ENCODE measurements at places on chromosomes 6 and 20. TPM values are rescaled to one million over a fixed set of nuclear protein-coding genes. Genes with fewer than 3 reads are reported as not detected.

DNA sequence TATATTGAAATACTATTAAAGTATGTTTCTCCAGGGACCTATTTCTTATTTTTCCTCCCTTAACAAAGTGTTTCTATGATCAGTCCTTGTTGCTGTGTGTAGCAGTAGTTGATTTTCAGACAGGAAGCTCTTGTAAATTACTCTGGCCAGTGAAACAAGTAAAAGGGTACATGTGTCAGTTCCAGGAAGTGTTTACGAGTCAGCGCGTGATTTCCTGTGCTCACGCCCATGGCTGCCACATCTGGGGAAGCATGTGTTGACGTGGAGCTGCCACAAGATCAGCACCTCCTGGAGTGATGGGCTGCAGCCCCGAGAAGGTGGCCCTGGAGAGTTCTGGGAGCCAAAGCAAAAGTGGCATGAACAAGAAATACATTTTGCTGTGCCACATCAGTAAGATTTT lies 38.6 kb upstream of the GGTLC1 start:
- H3K27ac ChIP-seq = peak overlapping the region; percentile 0
- no peaks in the 10 kb centered on the region for H3K27me3 ChIP-seq
- no peak overlapping the region for H3K4me3 ChIP-seq

The OPRM1 gene
- 0.27 TPM for total RNA-seq

The BMP5 gene
- 2.6 TPM for total RNA-seq

DNA sequence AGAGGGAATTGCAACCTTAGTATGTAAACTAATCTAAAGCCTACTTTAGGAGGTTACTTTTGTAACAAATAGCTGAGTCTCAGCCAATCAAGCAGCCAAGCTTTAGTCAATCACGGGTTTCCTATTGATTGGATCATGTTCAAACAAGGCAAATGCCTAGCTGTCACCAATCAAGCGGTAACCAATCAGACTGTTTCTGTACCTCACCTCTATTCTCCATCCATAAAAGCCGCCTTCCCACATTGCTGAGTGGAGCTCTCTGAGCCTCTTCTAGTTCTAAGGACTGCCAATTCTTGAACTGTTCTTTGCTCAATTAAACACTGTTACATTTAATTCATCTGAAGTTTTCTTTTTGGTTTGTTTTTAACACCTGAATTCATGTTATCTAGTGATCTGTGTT lies 148.4 kb upstream of the BMP5 start:
- H3K36me3 ChIP-seq = no peaks in the 10 kb centered on the region
- no peak overlapping the region for H3K4me3 ChIP-seq
- H3K27ac ChIP-seq = no peak overlapping the region
- no peaks in the 10 kb centered on the region for H3K4me1 ChIP-seq
- no peaks in the 10 kb centered on the region for H3K27me3 ChIP-seq

- no peak overlapping the region for H3K27ac ChIP-seq
- H3K36me3 ChIP-seq = no peaks in the 10 kb centered on the region
- no peak for ATAC-seq
- H3K4me1 ChIP-seq = no peaks in the 10 kb centered on the region
- no peak overlapping the region for H3K4me3 ChIP-seq
- H3K27me3 ChIP-seq = no peaks in the 10 kb centered on the region
These were observed 35.1 kb downstream of the LRFN2 start for GRCh38 chr6:40551966-40552505.

DNA sequence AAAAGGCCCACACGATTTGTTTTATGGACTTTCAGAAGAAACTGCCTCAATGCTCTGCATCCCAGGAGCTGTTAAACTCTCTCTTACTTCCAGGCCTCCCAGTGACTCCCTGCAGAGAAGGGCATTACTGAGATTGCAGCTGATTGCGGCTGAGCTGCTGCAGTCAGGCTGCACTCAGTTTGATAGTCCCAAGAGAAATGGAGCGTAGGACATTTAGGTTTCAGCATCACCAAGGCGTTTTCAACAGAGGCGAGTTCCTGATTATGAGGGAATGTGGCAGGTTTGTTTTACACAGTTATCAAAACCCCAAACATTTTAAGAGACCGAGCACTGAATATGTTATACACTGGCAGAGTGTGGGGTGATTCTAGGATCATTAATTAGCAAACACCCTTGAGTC lies 145.6 kb downstream of the TBX18 start:
- no peak for ATAC-seq
- no peak overlapping the region for H3K27ac ChIP-seq
- H3K4me3 ChIP-seq = no peak overlapping the region
- no peaks in the 10 kb centered on the region for H3K27me3 ChIP-seq
- no peaks in the 10 kb centered on the region for H3K4me1 ChIP-seq

The FAM209A gene
- not detected for total RNA-seq

GRCh38 chr6:38180586-38180985 lies 361.1 kb downstream of the ZFAND3 start:
- no peaks in the 10 kb centered on the region for H3K4me1 ChIP-seq
- H3K27me3 ChIP-seq = no peaks in the 10 kb centered on the region
- H3K36me3 ChIP-seq = peaks cover 5% of the 10 kb centered on the region
- no peak overlapping the region for H3K27ac ChIP-seq
- ATAC-seq = no peak
- H3K4me3 ChIP-seq = no peak overlapping the region

GRCh38 chr6:147421903-147422302 lies 86.6 kb upstream of the SAMD5 start:
- no peaks in the 10 kb centered on the region for H3K36me3 ChIP-seq
- ATAC-seq = no peak
- no peaks in the 10 kb centered on the region for H3K27me3 ChIP-seq
- no peaks in the 10 kb centered on the region for H3K4me1 ChIP-seq

DNA sequence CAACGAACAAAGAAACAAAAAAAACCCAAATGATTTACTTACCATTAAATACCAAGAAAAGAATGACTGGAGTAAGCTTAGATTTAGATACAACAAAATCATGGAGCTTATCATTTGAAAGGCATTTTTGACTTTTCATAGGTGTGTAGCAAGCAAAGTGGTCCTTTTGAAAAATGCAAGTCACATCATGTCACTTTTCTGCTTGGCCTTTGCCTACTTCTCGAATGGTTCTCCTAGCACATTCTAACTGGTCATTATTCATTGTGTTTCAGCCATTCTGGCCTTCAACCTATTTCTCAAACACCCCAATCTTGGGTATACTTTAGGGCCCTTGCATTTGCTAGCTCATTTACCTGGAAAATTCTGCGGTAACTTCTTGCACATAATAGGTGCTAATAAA lies 22.6 kb downstream of the ASXL1 start:
- peaks cover 6% of the 10 kb centered on the region for H3K4me1 ChIP-seq
- H3K27ac ChIP-seq = no peak overlapping the region
- H3K4me3 ChIP-seq = no peak overlapping the region
- no peaks in the 10 kb centered on the region for H3K27me3 ChIP-seq
- peaks cover 23% of the 10 kb centered on the region for H3K36me3 ChIP-seq

DNA sequence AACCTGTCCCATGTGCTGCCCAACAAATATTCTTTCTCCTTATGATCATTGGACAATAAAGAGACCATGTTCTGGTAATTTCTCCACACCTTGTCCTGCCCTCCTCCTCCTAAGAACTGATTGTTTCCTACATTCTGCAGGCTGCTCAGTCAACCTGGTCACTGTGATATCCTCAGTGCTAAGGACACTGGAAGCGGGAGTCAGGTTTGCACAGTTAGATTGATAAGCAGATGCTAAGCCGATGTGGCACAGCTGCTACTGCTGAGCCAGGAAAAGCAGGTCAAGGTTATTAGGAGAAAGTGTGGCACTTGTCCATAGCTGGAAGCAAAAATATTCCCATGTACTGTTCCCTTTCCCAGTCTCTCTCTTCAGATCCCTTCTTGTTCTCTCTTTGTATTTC lies 154.8 kb downstream of the TFAP2B start:
- no peak overlapping the region for H3K4me3 ChIP-seq
- ATAC-seq = no peak
- H3K27ac ChIP-seq = no peak overlapping the region
- H3K36me3 ChIP-seq = no peaks in the 10 kb centered on the region
- H3K27me3 ChIP-seq = peaks cover 3% of the 10 kb centered on the region

DNA sequence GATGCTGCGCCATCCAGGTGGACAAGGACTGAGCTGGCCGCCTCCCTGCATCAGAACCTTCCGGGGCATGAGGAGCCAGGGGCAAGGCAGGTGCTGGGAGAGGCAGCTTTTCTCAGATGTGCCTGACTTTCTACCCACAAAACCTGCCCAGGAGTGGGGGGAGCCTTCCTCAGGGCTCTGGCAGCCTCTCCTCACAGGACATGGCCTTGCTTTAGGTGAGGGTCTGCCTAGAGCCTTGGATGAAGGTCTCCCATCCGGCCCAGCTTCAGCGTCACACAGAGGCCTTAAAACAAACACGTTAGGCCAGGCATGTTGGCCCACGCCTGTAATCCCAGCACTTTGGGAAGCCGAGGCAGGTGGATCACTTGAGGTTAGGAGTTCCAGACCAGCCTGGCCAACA lies 7.4 kb downstream of the BCAS4 start:
- no peak for ATAC-seq
- H3K36me3 ChIP-seq = no peaks in the 10 kb centered on the region
- no peaks in the 10 kb centered on the region for H3K4me1 ChIP-seq

GRCh38 chr20:62616728-62617621 lies 25.3 kb upstream of the SLCO4A1 start:
- peaks cover 29% of the 10 kb centered on the region for H3K27me3 ChIP-seq
- H3K4me1 ChIP-seq = peaks cover 25% of the 10 kb centered on the region
- H3K27ac ChIP-seq = peak overlapping the region; percentile 65

- peaks cover 67% of the 10 kb centered on the region for H3K4me1 ChIP-seq
- no peak for ATAC-seq
- peaks cover 5% of the 10 kb centered on the region for H3K27me3 ChIP-seq
- peak overlapping the region; percentile 93 for H3K4me3 ChIP-seq
These were observed 2.9 kb downstream of the LAMA5 start for GRCh38 chr20:62363920-62364851.

DNA sequence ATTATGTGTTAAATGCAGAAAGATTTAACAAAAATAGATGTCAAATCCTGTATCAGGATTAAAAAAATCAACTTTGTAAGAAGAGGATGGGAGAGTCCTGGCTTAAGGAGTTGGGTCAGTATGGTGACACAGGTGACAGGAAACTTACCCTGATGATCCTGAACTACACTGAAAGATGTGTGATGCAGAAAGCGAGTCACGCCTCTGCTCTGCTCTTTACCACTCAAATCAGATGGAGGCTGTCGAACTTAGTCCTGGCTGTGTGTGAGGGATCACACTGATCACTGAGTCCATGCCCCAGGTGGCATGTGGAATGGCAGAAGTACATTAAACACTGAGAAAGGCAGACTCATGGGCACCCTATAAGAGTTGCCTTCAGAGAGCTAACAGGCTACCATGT lies 92.9 kb downstream of the GJA10 start:
- ATAC-seq = no peak
- no peaks in the 10 kb centered on the region for H3K27me3 ChIP-seq
- no peak overlapping the region for H3K4me3 ChIP-seq
- H3K4me1 ChIP-seq = peaks cover 11% of the 10 kb centered on the region
- no peaks in the 10 kb centered on the region for H3K36me3 ChIP-seq

- no peak for ATAC-seq
- no peaks in the 10 kb centered on the region for H3K27me3 ChIP-seq
- H3K4me3 ChIP-seq = no peak overlapping the region
- H3K36me3 ChIP-seq = no peaks in the 10 kb centered on the region
- peaks cover 6% of the 10 kb centered on the region for H3K4me1 ChIP-seq
These were observed 32.7 kb upstream of the COL10A1 start for GRCh38 chr6:116158641-116159040.

DNA sequence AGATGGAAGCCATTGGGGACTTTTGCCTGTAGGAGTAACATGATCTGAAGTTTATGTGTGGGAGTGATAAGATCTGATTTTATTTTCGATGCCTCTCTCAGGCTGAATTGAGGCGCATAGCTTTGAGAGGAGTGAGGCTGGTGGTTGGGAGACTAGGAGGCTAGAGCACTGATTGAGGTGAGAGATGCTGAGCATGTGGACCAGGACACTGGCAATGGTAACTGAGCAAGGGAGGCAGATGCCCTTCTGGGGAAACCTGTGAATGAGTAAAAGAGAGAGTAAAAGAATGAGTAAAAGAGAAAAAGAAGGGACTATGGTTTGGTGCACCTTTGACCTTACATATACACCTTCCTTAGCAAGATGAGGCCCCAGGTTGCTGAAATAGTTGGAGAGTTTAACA lies 3.0 kb downstream of the RRP36 start:
- H3K4me3 ChIP-seq = no peak overlapping the region
- H3K27ac ChIP-seq = no peak overlapping the region
- peaks cover 20% of the 10 kb centered on the region for H3K4me1 ChIP-seq
- no peak for ATAC-seq
- H3K27me3 ChIP-seq = no peaks in the 10 kb centered on the region
- peaks cover 76% of the 10 kb centered on the region for H3K36me3 ChIP-seq

The BACH2 gene
- 4.2 TPM for total RNA-seq

The PACSIN1 gene
- 1.2 TPM for total RNA-seq

DNA sequence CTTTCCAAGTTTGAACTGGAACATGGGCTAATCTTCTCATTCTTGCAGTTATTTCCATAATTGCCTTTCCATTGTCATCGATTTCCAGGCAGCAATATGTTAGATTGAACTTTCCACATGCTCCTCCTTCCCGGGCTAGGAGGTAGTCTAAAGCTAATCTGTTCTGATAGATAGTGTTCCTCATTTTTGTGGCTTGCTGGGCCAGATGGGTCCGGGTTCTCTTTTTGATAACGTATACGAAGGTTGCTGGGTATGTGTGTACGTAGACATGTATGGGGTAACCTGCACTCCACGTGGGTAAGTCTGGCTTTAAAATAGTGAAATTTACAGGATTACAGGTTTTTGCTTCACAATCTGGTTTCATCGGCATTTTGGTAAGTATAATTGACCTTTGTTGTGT lies 14.0 kb upstream of the GMPR start:
- no peaks in the 10 kb centered on the region for H3K36me3 ChIP-seq
- H3K4me3 ChIP-seq = no peak overlapping the region
- H3K27me3 ChIP-seq = no peaks in the 10 kb centered on the region
- H3K4me1 ChIP-seq = peaks cover 6% of the 10 kb centered on the region
- H3K27ac ChIP-seq = no peak overlapping the region
- ATAC-seq = no peak

DNA sequence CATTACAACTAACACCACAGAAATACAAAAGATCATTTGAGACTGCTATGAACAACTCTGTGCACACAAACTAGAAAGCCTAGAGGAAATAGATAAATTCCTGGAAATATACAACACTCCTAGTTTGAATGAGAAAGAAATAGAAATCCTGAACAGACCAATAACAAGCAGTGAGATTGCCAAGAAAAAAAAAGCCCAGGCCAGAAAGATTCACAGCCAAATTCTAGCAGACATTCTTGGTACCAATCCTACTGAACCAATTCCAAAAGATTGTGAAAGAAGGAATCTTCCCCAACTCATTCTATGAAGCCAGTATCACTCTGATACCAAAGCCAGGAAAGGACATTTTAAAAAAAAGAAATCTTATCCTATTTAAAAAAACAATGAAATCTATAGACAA lies 7.0 kb upstream of the CDK19 start:
- no peaks in the 10 kb centered on the region for H3K36me3 ChIP-seq
- no peak overlapping the region for H3K27ac ChIP-seq
- no peak overlapping the region for H3K4me3 ChIP-seq
- peak; percentile 44 for ATAC-seq

The VARS2 gene
- 13.5 TPM for total RNA-seq
